ENCODE measurements at places on chromosomes 6 and 20. TPM values are rescaled to one million over a fixed set of nuclear protein-coding genes. Genes with fewer than 3 reads are reported as not detected.

DNA sequence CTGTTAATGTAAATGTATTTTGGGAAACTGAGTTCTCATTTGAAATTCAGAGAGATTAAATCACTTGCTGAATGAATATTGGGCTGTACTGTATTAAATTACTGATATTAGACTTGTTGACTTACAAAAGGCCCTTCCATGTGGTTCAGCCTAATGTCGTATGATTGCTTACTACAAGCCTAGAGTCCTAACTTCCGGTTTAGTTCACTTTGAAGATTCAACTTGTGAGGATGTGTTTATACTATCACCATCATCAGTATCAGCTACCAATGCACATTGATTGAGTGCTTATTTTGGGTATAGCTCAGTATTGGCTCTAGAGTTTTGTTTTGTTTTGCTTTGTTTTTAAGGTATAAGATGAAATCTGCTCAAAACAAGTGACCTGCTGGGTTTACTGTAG lies 48.3 kb downstream of the FAM217A start:
- H3K27ac ChIP-seq, result no peak overlapping the region
- no peak for DNase-seq
- H3K36me3 ChIP-seq, result peaks cover 11% of the 10 kb centered on the region
- no peak overlapping the region for H3K4me3 ChIP-seq
- peaks cover 16% of the 10 kb centered on the region for H3K4me1 ChIP-seq

DNA sequence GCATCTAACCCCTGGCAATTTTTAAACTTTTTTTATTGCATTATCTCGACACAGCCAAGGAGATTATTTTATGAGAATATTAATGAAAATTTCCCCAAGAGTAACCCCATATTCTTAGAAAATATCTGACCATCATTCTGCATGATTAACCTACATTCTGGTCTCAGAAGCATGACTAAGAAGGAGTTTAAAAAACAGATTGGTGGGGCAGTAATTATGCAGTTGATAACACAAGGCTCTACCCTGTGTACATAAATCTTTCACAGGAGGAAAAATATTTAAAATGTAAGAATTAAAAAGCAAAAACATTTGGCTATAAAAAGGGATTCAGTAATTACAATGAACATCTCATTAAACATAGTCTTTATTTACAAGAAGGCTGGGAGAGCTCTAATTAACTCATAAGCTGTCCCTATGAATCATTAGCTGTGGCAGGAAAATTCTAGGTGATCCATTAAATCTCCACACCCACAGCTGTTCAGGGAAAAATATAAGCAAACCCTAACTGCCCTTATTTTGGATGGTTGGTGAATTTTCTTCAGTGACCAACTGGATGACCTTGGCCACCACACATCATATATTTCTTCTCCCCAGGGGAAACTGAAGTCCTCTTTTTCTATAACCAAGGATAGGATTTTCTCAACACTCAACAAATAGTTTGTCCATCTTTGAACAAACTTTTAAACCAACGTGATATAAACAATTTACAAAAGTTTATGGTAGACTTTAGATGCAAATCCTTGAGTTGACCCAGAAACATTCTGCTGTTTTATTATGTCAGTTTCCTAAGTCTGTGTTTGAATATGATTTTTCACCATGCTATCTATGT lies 59.5 kb downstream of the PDE7B start:
- H3K4me3 ChIP-seq, result no peak overlapping the region
- no peaks in the 10 kb centered on the region for H3K27me3 ChIP-seq
- peaks cover 3% of the 10 kb centered on the region for H3K4me1 ChIP-seq
- no peak overlapping the region for H3K27ac ChIP-seq
- no peak for DNase-seq

- H3K36me3 ChIP-seq, result no peaks in the 10 kb centered on the region
- H3K27me3 ChIP-seq, result no peaks in the 10 kb centered on the region
- DNase-seq, result no peak
- H3K27ac ChIP-seq, result no peak overlapping the region
- no peak overlapping the region for H3K4me3 ChIP-seq
These were observed 123.3 kb upstream of the COL21A1 start for GRCh38 chr6:56370561-56371211.

GRCh38 chr20:34491226-34491931 lies 24.8 kb upstream of the DYNLRB1 start:
- peaks cover 61% of the 10 kb centered on the region for H3K36me3 ChIP-seq
- H3K27ac ChIP-seq, result no peak overlapping the region
- no peaks in the 10 kb centered on the region for H3K4me1 ChIP-seq
- no peak for DNase-seq
- H3K4me3 ChIP-seq, result no peak overlapping the region
- no peaks in the 10 kb centered on the region for H3K27me3 ChIP-seq

DNA sequence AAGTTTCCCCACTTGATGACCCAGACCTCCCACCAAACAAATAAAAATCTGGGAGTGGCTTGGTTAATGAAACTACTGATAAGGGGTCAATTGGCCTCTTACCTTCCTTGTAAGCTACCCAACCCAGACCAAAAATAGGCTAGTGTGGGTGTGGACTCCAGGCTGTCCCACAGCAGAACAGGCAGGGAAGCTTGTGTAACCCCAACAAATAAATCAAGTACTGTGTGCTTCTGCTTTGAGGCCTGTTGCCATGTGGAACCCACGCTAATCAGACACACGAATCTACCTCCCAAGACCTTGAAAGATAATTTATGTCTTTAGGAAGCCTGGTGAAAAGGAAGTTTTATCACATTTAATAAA lies 33.7 kb upstream of the PAQR8 start:
- H3K4me1 ChIP-seq, result peaks cover 19% of the 10 kb centered on the region
- no peaks in the 10 kb centered on the region for H3K27me3 ChIP-seq
- no peak overlapping the region for H3K4me3 ChIP-seq

GRCh38 chr6:129661536-129662405 lies 48.2 kb downstream of the ARHGAP18 start:
- no peaks in the 10 kb centered on the region for H3K36me3 ChIP-seq
- H3K4me1 ChIP-seq, result peaks cover 5% of the 10 kb centered on the region
- no peak for DNase-seq
- H3K27ac ChIP-seq, result no peak overlapping the region
- no peaks in the 10 kb centered on the region for H3K27me3 ChIP-seq

GRCh38 chr6:168408504-168409136 lies 32.4 kb upstream of the SMOC2 start:
- no peak overlapping the region for H3K27ac ChIP-seq
- H3K4me3 ChIP-seq, result no peak overlapping the region
- no peak for DNase-seq
- no peaks in the 10 kb centered on the region for H3K4me1 ChIP-seq
- H3K27me3 ChIP-seq, result no peaks in the 10 kb centered on the region

- H3K36me3 ChIP-seq, result no peaks in the 10 kb centered on the region
- H3K4me3 ChIP-seq, result no peak overlapping the region
- DNase-seq, result no peak
- H3K27me3 ChIP-seq, result no peaks in the 10 kb centered on the region
These were observed 417.1 kb downstream of the BCKDHB start for GRCh38 chr6:80523531-80523997.

DNA sequence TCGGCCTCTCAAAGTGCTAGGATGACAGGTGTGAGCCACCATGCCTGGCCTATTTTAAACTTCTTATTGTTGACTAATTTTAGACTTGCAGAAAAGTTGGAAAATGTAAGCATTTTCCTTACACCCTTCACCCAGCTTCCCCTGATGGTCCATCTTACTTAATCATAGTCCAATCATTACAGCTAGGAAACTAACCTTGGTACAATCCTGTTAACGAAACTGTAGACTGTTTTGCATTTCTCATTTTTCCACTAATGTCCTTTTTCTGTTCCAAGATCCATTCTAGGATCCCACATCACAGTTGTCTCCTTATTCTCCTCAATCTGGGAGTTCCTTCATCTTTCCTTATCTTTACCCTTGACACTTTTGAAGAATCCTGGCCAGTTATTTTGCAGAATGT lies 659 bp upstream of the GFRA4 start:
- DNase-seq, result no peak
- no peak overlapping the region for H3K27ac ChIP-seq

DNA sequence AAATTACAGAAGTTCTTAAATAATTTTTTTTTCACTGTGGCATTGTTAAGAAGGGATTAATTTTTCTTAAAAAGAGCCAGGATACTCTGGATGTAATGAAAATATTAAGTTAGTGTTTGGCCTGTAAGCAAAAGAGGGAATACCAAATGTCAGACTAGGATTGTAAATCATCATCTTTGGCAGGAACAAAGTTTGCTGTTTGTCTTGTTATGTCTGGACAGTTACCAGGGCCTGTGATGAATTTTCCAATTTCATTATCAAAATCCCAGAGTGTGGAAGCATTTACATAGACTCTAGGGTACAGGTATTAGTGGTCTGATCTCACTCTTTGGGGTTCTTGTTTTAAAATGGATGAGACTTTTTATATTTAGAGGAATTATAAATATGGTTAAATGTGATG lies 26.1 kb downstream of the CEP57L1 start:
- H3K27me3 ChIP-seq, result no peaks in the 10 kb centered on the region
- H3K4me3 ChIP-seq, result no peak overlapping the region
- H3K36me3 ChIP-seq, result no peaks in the 10 kb centered on the region
- H3K27ac ChIP-seq, result no peak overlapping the region

DNA sequence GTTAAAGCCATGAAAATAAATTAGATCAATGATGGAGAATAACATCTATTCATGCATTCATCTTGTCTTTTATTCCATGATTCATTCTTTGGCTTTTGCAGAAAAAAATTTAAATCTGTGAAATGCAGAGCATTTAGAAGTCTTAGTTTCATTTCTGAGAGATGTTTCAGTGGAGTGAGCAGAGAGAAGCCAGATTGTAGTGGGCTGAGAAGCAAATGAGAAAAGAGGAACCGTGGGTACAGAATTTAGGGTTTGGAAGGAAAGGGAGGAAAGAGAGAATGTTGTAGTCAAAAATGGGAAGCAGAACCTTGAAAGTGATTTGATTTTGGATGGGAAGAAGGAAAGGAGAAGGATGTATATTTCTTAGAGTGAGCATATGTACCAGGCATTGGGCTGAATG lies 260.3 kb upstream of the MAN1A1 start:
- H3K4me3 ChIP-seq, result no peak overlapping the region
- no peak overlapping the region for H3K27ac ChIP-seq
- no peaks in the 10 kb centered on the region for H3K36me3 ChIP-seq
- no peak for DNase-seq
- H3K4me1 ChIP-seq, result no peaks in the 10 kb centered on the region
- no peaks in the 10 kb centered on the region for H3K27me3 ChIP-seq

- no peaks in the 10 kb centered on the region for H3K4me1 ChIP-seq
- H3K4me3 ChIP-seq, result no peak overlapping the region
- H3K36me3 ChIP-seq, result no peaks in the 10 kb centered on the region
- no peak overlapping the region for H3K27ac ChIP-seq
These were observed 135.3 kb upstream of the CENPW start for GRCh38 chr6:126204598-126204997.

AK9 gene
- total RNA-seq, result 7.9 TPM

PREX1 gene
- 144 TPM for total RNA-seq

PBX2 gene
- total RNA-seq, result 156 TPM

DUSP15 gene
- total RNA-seq, result not detected

DLGAP4 gene
- 54.4 TPM for total RNA-seq

RFX6 gene
- not detected for total RNA-seq

PBOV1 gene
- not detected for total RNA-seq

PCSK2 gene
- not detected for total RNA-seq

KCNB1 gene
- 0.13 TPM for total RNA-seq

VGLL2 gene
- total RNA-seq, result not detected
